ENCODE measurements at places on chromosomes 5 and 9.

DNA sequence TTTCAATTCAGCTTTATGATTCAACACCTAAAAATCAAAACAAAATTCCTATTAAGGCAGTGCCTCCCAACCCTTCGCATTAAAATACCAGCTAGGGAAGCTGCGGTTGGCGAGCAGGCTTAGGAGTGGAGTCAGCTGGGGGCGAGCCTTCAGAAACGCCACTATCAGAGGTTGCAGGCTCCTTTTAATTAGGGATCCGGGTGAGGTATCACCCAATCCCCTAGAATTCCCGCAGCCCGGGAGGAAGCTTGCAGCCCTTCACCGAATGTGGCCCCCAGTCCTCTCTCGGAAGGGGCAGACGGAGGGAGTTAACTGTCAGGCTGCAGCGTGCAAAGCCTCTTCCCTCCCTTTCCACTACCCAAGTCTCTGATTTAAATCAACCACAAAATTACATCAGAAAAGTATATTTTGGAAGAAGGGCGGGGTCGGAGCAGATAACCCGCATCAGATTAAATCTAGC lies 1.7 kb downstream of the STC2 start:
- peak; percentile 71 for DNase-seq

DNA sequence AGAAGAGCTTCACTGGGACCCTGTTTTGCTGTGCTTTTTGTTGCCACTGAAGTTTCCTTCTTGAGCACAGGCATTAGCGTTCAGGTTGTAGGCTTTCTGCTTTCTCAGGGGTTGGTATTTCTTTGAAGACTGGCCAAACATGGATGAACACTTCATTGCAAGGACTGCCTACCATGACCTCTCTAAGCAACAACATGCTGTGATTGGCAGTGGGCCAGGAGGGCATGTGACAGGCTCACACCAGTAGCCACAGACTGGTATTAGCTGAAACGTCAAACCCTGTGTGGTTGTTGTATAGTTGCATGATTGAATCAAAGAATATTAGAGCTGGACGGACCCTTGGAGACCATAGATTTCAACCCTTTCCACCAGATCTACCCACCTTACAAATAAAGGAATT lies 20.0 kb upstream of the MLANA start:
- no peak for DNase-seq

- no peak for DNase-seq
These were observed 131.3 kb downstream of the GNA14 start for GRCh38 chr9:77516781-77517180.

DNA sequence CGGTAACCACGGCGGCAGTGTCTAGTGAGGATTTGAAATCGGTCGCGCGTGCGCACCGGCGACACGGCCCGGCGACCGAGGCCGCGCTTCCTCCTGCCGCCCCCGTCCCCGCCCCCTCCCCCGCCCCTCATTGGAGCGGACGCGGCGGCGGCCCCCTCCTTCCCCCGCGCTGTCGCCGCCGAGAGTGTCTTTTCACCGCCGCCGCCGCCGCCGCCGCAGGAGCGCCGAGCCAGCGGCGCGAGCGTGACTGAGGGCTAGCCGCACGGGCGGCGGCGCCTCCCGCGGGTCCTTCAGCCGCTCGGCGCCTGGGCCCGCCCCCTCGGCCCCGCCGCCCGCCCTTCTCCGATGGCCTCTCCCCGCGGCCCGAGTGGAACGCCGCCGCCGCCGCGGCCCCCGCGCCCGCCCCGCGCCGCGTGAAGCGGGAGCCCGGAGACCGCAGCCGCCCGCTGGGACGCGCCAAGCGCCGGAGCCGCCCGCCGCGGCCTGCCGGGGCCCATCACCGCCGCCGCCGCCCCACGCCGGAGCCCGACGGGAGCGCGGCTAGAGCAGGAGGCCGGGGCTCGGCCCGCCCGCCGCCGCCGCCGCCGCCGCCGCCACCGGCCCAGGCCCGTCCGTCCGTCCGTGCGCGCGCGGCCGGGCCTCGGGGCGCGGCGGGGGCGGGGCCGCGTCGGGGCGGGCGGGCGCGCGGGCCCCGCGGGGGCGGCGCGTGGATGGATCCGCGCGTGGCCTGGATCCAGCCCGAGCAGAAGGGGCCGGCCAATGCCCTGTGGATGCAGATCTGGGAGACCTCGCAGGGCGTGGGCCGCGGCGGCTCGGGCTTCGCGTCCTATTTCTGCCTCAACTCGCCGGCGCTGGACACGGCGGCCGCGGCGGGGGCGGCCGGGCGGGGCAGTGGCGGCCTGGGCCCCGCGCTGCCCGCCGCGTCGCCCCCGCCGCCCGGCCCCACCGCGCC lies at the start of gene TENT4A:
Gene TENT4A, plus strand, starts transcription at position 159 of the 952 bp plus-strand sequence. Its CDS starts 552 bp downstream, at position 711.
- no peak for DNase-seq

DNA sequence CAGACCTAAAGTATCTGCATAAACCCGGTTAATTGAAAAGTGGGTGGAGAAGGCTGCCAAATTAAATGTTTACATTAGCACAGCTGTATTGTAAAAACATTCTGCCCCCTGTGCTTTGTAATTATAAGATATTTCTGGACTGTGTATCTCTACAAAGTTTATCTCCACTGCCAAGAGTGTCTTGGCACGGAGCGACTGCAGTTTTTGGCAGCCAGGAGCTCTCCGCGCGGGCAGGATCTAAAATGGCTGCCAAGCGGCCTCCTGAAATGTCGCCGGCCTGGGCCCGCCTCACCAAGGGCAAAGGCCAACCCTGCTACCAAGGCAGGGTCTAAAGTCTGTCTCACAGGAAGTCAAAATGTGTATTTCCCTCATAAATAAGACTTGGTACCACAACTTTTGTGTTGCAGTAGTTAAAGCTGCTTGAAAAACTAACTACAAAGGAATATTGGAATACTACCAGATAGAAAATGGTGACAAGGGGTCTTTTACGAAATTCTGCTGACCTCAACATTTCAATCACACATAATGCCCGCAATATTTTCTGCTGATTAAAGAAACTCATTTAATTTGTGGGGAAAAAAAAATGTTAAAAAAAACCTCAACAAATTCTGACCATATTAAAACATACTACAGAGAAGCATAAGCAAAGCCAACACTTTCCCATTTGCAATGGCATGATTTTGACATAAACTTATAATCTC lies 110.4 kb downstream of the NFIB start:
- DNase-seq, result no peak

- no peak for DNase-seq
These were observed 18.3 kb upstream of the ZFYVE16 start for GRCh38 chr5:80389580-80389979.

GRCh38 chr5:32512926-32513325 lies 68.4 kb upstream of the ZFR start:
- DNase-seq, result no peak

GRCh38 chr5:171355302-171355724 lies 32.3 kb upstream of the NPM1 start:
- no peak for DNase-seq

Measured in non-pigmented ciliary epithelial cell (primary cell).